Activated naive CD8-positive, alpha-beta T cell treated with anti-CD3 and anti-CD28 coated beads for 36 hours (primary cell): ENCODE measurements at places on chromosomes 1 and 21.

- DNase-seq = no peak
Observed at GRCh38 chr21:38538353-38538752, 40.1 kb upstream of the ERG start.

DNA sequence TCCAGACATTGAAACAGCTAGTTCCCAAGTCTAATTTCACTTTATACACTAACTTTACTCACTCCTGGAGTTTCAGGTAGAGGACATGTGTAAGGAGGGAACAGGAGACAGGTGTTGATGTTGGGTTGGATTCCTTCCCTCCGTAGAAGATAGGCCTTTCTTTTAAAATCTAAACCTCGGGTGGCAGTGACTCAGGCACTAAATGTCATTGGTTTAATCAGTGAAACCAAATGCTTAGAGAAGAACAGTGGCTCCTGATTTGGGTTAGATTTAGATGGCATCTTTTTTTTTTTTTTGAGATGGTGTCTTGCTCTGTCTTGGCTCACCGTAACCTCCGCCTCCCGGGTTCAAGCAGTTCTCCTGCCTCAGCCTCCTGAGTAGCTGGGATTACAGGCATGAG lies 7.2 kb downstream of the CAP1 start:
- DNase-seq = no peak

DNA sequence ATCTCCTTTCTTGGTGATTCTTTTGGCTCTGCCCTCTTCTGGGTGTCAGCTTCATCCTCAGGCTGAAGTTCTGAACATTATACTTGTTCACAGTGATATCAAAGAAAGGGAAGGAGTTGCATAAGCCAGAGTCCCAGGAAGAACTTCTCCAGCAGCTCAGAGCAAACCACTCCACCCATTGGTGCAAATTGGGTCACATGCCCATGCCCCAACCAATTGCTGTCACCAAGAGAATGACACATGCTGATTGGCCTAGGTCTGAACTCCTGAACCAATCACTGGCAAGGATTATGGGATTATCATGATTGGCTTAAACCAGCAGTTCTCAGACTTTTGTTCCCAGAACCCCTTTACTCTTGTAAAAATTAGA lies 256.5 kb upstream of the TMEM51 start:
- no peak for DNase-seq

- no peak for DNase-seq
Observed at GRCh38 chr1:113226148-113226547, 153.2 kb downstream of the LRIG2 start.

DNA sequence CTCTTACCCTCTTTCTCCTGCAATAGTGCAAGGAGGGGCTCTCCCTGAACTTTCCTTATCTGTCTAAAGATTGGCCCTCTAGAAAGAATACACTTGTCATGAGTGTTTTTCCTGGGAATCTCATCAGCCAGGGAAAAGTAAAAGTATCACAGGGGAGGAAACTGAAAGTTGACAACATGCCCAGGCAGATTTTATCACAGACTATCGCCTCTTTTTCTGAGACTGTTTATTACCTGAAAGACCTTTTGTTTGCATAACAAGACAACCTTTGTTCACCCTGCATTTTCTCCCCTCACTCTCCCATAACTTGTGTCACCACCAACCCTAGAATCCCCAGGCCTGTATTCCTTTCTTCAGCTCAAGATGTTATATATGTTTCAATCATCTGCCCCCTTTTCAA lies 794.7 kb upstream of the ADAMTS5 start:
- DNase-seq = no peak

DNA sequence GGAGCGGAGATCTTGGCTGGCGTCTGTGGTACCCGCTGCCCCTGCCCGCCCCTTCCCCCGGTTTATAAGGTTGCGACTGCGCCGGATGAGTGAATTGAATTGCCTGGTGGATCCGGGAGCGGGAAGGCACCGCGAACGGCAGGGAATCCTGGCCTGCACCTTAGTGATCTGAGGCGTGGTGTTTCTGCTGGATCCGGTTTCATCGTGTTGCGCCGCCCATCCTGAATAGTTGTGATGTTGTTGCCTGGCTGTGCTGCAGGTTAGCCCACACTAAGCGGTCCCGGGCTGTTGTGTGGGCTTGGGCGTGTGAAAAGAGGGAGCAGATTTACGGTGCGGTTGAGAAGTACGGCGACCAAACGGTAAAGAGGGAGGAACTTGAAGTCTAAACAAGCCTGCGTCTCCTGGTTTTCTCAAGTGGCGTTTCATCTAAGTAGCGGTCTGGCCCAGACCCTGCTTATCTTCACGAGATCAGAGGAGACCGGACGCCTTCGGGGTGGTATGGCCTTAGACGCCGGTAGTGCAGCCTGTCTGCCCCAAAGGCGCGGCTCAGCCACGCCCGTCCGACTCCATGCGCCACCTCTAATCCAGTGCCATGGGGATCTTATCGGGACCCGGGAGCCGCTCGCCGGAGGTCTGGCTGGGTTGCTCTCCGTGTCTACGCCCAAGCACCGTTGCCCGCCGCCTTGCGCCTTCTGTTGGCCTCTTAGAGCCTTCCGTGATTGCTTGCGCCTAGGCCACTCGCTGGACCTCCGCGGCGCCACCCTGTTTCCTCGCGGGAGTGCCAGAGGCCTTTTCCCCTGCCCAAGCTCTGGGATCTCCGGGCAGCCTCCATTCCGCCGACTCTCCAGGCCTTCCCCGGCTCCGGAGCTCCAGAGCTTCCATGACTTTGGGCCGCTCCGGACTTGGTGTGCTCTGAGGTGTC lies 87.5 kb upstream of the RHOU start:
- peak; percentile 14 for DNase-seq

- DNase-seq = no peak
Observed at GRCh38 chr1:17944646-17945045, 163.0 kb upstream of the IGSF21 start.

- no peak for DNase-seq
Observed at GRCh38 chr1:198830412-198830811, 191.6 kb downstream of the PTPRC start.

DNA sequence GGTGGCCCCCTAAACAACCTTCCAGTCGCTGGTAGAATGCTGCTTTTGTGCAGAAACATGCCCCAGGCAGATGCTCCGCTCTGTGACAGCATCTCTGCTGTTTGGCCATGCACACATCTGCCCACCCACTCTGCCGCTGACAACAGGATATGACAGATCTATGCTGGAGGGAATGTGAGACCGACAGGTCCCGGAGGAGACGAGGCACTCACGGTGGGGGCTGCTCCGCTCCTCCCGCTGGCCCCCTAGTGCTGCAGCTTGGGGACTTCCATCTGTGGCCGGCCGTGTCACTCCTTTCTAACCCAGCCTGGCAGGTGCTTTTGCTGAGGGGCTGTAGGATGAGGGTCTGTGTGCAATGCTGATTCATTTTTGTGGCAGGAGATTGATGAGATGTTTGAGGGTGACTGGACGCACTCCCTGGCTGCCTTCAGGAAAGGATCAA lies 49.1 kb upstream of the DMRTB1 start:
- DNase-seq = peak; percentile 39

- no peak for DNase-seq
Observed at GRCh38 chr1:159406821-159407220, 25.2 kb upstream of the OR10J4 start.

GRCh38 chr1:19802269-19802668 lies 2.6 kb upstream of the TMCO4 start:
- DNase-seq = no peak

DNA sequence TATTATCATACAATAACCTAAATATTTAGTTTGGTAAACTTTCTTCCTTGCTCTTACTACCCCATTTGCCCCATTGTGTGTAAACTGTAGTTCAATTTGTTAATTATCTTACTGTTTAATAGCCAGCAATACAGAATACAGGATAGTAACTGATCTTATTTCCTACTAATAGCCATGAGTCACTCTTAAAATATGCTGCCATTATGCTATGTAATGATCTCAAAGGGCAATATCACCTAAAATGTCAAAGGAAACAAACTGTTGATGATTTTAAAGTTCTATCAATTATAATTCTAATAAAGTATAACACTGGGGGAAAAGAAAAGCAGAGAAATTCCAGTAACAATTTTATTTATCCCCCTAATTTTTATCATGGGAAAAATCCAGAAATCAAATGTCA lies 4.3 kb downstream of the SLC30A1 start:
- DNase-seq = no peak

DNA sequence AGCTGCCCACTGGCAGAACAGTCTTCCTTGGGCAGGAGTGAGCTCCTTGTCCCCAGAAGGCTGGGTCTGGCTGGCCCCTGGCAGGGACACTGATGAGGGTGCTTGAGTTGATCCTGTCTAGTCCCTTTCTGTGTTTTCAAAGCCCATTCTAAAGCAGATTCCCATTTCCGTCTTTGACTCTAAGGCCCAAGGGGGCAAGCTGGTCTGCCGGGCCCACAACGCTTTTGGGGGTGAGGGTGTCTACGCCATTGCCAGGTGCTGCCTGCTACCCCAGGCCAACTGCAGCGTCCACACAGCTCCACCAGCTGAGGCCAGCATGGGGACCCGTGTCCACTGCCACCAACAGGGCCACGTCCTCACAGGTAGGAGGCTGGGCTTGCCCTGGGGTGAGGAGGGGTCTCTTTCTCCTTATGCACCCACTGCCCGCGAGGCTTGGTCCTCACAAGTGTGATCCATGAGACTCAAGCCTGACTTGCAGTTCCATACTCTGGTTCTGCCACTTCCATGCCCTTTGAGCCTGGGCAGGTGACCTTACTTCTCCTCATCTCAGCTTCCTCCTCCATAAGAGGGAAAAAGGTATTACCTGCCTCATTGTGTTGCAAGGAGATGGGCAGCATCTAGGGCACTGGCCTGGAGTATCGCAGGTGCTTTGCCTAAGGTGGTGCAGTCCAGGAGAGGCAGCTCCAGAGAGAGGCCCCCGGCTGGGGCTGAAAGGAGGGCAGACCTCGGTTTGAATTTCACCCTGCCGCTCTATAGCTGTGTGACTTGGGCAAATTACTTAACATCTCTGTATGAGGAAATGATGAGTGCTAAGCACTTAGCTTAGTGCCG lies 20.2 kb downstream of the PCSK9 start:
- DNase-seq = no peak

GRCh38 chr1:9466780-9467758 lies 72.2 kb upstream of the SLC25A33 start:
- DNase-seq = no peak

DNA sequence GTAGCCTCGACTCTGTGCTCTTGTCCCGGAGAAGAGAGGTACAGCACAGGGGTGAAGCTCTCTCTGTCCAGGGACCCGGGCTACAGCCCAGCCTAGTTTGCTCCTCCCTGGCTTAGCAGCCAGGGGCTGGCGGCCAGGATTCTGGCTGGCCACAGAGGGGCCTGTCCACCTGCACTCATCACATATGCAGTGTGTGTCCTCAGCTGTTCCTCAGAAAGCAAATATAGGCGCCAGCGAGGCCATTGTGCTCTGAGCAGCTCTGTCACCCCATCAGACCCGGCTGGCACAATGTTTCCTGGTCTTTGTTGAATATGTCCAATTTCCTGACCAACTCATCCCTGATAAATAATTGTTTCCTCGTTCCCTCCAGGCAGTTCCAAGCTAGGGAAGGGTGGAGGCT lies 28.5 kb downstream of the KCND3 start:
- DNase-seq = no peak

GRCh38 chr1:21724098-21724497 lies 54.9 kb upstream of the RAP1GAP start:
- no peak for DNase-seq

GRCh38 chr21:18801468-18801867 lies 397.9 kb upstream of the TMPRSS15 start:
- DNase-seq = no peak

- DNase-seq = no peak
Observed at GRCh38 chr1:37137601-37138000, 103.3 kb upstream of the GRIK3 start.

- no peak for DNase-seq
Observed at GRCh38 chr1:76082062-76082461, 7.5 kb downstream of the ST6GALNAC3 start.

GRCh38 chr1:183103147-183103546 lies 79.9 kb downstream of the LAMC1 start:
- no peak for DNase-seq

DNA sequence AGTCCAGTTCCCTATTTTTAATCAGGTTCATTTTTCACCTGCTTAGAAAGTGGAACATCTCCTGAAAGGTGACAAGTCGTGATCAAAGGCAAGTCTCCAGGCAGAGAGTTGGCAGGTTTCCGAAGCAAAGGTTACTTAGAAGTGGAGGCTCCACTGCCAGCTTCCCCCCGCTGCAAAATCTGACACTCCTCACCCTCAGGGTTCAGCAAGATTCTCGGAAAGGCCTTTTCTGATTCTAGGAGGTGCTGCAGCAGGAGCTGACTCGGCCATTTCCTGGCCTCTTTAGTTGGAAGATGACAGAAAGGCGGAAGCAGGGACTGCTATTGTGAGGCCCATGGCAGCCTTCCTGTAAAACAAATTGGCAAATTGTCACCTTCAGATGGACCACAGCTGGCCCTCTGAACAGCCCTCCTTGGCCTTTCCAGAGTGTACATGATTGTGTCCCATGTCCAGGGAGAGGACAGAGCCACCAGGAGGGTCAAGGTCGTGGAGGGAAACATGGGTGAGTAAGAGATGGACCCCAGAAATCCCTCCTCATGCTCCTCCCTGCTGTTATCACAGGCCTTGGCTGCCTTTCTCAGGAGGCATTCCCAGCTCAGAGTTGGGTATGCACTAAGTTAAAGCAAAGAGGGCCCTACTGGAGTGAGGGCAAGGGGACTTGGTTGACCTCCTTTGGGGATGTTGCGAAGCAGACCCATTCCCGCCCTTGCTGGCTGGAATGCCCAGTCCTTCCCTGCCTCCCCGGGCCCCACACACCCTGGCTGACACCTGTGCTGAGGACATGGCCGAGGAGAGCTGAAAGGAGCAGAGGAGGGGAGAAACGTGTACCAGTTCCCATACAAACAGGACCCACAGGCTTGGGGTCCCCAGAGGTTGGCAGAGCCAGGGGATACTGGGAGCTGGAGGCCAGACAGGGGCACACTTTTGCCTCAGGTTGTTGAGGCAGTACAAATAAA lies 115.5 kb upstream of the IRF2BP2 start:
- DNase-seq = peak; percentile 75

DNA sequence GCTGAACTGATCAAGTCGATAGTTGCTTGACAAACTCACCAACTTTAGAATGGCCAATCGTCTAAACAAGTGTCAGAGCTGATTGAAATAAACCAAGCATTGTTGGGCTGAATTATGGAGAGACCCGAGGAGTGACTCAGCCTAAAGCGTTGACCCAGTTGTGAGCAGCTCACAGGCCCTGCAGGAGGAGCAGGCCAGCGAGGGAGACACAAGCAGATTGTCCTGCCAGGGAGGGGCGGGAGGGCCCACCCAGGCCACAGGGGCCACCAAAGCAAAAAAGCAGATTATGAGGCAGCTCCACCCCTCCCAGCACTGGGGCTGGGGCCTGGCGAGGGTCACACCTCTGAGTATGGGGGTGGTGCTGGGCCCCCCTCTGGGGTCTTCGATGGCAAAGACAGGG lies 10.1 kb upstream of the MATN1 start:
- DNase-seq = no peak

DNA sequence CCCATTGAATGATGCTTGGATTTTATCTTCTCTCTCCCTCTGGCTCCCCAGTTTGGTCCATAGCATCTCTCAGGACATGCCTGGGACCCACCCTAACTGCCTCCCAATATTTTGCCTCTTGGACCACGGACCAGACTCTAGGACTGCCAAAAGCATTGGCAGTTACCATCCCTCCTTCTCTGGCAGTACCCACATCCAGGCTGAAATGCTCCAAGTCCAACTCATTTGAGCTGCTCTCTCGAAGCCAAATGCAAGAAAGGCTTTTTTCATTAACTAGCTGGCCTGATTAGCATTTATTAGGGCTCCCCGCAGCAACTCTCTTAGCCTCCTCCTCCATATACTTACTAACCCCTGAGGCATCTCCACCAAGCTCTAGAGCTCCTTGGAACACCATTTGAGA lies 140.0 kb upstream of the GRIK3 start:
- DNase-seq = no peak
